ENCODE measurements at places on chromosomes 1 and 21. TPM values are rescaled to one million over a fixed set of nuclear protein-coding genes. Genes with fewer than 3 reads are reported as not detected.

GRCh38 chr1:22037520-22037919, 15.0 kb upstream of the CDC42 start:
- DNase-seq, result no peak

STRIP1 gene
- polyA plus RNA-seq, result 9.5 TPM

DNA sequence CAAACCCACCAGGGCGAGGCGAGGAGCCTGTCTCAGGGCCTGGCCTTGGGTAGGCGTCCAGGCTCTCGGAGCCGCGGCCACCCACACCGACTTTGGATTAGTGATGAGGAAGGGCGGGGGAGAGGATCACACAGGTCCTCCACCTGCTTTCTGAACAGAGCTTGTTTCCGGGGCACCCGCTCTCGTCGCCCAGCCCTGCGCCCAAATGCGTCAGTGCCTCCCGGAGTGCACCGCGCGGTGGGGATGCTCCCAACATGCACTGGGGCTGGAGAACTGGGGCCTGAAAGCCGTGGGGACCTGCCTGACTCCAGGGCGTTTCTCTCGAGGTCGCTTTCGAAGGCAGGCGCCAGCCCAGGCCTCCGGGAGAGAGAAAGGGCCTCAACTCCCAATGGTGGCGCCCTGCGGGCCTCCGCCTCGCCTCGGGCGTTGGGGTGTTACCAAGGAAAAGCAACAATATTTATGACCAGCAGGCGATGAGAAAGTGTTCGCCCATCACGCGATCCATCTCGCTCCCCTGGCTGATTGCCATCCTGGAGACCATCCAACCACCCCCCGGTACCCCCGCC, 8.9 kb upstream of the LHX8 start:
- no peak for DNase-seq

GRCh38 chr1:174916846-174917245, 82.9 kb upstream of the CACYBP start:
- no peak for DNase-seq

DNA sequence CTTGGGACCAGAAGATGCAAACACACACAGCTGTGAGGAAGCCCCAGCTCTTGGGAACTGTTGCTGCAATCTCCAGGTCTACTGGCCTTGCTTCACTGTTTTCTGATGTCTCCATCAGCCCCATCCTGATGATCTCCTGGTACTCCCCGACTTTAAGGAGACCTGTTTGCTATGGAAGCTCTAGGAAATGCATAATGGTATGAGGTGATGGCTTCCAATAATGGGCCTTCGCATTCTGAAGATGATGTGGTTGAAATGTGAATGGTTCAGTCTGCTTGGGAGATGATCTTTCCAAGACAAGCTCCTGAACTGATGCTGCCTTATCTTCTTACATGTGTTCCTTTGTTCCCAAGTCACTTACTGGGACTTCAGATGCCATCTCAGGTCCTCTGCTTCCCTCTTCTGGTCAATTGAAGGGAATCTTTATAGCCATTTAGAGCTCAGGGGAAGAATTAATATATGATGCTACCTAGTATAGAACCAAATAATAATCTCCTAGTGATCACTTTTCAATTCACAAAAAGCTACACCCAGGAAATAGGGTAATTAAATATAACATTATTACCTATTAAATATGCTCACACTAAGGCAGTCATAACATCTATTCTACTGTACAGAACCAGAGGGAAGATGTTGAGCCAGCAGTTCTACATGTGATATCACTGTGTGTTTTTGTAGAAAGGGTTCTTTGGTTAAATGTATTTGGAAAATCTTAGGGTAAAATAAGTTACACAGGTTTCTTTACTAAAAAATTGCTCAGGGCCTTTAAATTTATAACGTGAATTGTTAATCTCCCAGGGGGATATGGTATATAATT, 73.9 kb upstream of the VTCN1 start:
- DNase-seq, result peak; percentile 77

- no peak for DNase-seq
Observed at GRCh38 chr1:51660580-51660979, 43.7 kb downstream of the OSBPL9 start.

CR1 gene
- 2.6 TPM for polyA plus RNA-seq

PRMT2 gene
- polyA plus RNA-seq, result 82.6 TPM

DNA sequence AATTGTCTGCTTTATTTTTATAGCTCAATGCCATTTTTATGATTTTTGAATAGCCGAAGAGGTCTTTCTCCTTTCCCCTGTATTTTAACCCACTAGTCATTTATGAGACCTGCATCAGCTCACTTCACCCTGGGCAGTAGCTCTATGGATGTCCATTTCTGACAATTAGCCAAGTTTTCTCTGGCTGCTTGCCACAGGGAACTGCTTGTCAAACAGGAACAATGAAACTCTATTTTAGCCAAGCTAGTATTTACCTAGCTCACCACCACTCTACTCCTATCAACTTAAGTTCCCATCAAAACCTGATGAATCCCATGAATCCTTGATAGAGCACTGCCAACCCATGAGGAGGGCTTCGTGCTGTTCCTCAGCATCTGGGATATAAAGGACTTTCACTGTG, 406.7 kb downstream of the RWDD3 start:
- DNase-seq, result peak; percentile 40

DNA sequence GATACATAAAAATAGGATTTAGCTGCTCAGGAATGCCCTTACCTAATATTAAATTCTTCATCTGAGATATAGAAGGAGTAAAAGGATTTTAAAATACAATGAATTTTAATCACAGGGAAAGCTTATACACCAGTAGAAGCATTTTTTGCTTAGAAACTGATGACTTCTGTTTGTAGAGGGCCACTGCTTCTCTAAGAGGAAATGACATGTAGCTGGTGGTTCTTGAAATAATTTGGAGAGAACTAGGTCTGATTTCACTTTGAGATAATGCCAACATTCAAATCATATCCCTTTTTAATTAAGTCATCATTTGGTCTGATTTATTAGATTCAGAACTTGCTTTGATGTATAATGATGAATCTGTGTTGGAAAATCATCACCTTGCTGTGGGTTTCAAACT, 166.6 kb upstream of the SGIP1 start:
- no peak for DNase-seq

DNA sequence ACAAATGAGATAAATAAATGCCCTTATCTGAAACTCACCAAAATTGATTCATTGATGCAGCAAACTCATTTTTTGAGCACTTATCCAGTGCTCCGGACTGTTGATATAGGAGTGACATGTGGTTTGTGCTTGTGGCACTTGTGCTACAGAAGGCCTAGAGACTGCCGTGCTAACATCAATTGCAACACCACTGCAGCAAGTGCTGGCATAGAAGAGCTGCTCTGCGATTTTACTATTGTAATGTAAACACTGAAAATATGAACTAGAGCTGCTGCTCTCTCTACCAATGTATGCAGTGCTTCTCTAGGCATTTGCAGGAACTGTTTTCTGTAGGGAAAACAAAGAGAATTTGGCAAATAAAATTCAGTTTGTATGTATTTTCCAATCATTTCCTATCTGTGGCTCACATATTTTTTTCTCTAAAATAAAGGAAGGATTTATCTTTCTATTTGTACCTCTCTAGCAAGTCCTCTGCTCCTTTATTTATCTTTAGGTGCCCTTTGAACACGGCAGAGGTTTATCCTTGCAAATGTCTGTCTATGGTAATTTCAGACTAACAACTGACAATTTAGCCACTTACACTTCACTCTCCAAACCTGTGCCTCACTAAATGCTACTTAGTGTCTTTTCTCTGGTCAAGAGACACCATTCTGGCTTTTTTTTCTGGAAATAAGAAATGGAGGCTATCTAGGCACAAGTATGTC, 409.5 kb upstream of the ADGRL2 start:
- no peak for DNase-seq

ELAPOR1 gene
- polyA plus RNA-seq, result 0.28 TPM

- no peak for DNase-seq
Observed at GRCh38 chr1:25541889-25542658, 1.3 kb upstream of the LDLRAP1 start.

DNA sequence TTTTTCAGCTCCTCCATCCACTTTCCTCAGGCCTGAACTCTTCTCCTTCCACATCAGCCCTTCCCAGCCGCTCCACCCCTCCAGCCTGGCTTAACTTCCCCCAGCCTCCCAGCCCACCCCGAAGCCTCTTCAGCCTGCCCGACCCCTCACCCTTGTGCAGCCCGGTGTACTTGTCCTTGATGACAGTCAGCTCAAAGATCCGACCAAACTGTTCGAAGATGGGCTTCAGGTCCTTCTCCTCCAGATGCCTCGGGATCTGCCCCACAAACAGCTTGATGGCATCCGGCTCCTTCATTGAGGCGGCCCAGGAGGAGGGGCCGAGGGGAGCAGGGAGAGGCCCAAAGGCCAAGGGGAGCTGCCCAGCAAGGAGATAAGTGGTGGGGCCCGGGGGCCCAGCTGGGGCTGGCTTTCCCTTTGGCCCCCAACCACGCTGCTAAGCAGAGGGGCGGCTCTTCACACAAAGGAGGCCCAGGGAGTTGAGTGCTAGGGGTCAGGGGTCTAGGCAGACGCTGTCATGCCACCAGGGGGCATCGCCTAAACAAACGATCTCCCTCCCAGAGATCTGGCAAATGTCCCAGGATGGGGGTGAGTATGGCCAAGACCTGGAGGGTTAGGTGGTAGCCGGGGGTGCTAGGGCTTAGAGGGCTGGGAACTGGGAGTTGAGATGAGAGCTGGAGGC, 738 bp downstream of the CELF3 start:
- DNase-seq, result no peak

GRCh38 chr1:55318116-55318817, 103.1 kb upstream of the USP24 start:
- no peak for DNase-seq

DNA sequence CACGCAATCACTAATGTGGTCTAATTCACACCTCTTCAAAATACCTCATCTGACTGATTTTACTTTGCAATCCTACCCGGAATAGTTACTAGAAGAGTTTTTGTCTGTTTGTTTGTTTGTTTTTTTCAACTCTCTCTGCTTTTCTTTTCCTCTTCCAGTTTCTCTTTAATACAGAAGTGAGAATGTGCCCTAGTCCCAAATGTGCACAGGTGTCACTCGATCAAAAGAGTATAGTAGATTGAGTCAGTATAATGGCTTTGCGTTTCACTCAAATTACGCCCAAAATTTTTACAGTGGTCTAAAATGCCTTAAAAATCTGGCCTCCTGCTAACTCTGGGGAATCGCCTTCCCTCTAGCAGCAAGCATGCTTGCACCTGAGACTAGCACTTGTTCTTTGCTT, 1536.8 kb downstream of the KCNT2 start:
- DNase-seq, result no peak

DNA sequence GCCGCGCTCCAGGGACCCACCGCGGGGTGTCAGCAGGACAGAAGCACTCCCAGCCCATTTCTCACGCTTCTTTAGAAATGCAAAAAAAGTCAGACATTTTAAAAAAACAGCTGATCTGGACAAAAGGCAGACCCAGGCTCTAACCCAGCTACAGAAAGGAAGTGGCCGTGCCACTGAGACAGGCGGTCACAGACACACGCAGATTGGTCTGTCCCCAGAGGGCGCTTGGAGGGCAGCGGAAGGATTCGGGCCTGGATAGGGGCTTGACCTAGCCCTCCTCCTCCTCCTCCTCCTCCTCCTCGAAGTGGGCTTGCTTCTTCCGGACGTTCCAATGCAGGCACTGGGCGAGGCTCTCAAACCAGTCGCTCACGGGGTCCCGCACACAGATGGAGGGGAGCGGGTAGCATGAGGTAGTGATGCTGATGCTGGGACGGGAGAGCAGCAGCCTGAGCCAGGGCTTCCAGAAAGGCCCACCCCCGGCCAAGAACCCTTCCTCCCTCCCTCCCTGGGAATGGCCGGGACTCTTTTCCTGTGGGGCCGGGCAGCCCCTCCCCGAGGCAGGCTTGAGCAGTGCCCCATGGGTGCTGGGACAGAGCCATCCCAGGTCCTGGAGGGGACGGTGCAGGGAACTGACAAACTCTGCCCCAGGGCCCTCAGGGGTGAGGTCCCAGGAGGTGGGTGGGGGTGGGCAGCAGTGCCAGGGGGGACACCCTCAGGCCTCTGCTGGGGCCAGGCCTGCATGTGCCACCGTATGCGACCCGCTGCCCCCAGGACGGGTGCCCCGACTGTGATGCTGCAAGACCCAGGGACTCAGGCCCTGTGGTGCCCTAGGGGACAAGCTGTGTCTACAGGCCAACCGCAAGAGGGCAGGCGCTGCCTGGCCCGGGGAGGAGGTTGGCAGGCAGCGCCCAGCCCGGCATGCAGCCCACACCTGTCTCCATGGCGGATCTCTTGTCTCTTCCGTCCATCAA, 25.3 kb downstream of the NADK start:
- no peak for DNase-seq

DNA sequence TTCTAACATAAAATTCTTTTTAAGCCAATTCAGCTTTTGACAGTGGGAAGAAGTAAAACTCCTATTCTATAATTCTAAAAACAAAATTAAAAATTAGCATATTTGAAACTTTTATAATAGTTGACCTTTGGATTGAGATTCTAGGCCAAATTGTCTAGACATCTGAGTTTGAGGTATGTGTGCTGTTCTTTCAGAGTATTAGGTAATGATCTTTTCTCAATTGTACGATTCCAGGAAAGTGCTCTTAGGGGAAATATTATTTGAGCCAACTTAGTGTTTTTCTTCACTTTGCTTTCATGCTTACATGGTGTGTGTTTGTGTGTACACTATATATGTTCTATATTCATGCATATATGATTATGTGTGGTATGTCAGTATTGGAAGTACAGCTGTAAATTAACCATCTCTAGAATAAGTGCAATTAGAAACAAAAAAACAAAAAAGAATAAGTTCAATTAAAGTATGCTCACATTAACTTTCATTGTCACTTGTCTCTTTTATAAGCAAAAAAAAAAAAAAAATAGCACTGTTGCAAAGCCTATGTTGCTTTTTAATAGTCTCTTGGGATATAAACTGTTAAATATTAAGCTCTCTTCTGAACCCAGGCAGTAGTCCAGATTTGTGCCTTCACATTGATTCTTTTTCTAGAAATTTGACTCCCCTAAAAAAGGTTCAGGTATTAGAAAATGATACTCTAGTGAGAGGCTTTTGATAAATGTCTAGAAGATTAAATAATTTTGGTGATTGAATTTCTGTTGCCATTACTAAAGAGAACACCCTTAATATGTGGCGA, 132.2 kb downstream of the ATP5PO start:
- DNase-seq, result no peak

DNA sequence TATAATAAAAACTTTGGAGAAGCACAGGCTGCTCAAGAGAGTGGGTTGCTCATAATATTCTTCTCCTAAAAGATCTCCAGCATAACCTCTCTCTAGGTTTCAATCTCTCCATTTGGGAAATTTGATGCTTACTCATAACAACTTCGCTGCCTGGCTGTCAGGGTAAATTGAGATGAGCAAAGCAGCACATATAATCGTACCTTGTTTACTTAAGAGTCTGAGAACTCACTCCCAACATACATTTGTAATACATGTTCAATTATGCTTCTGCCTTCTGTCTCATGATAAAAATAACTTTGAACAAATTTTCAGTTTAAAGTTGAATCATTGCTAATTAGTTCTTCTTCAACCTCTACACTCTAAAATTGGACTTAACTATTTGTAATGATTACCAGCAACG, 68.9 kb downstream of the DUSP10 start:
- no peak for DNase-seq

SYF2 gene
- polyA plus RNA-seq, result 91.5 TPM

DNA sequence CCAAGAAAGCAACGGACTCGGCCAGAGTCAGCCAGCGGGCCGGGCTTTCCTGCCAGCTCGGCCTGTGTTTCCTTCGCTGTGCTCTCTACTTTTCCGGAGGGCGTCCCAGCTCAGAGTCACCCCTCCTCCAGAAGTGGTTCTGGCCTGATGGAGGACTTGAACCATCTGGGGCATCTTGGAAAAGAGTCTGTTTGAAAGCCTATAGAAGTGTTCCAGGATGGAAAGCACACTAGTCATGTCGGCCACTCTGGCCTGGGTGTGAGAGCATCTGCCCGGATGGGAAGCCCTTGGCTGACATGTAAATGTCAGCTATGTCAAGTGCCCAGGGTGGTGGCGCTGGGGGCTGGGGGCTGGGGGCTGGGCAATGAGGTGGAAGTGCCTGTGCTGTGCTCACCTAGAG, 113.4 kb downstream of the DHRS3 start:
- DNase-seq, result no peak

RGS1 gene
- 5.0 TPM for polyA plus RNA-seq

Data from kidney (tissue), 22 donors.